ENCODE measurements at places on chromosomes 2 and 18. TPM values are rescaled to one million over a fixed set of nuclear protein-coding genes. Genes with fewer than 3 reads are reported as not detected.

- DNase-seq, result no peak
Measured at GRCh38 chr2:138632066-138632620, 130.6 kb downstream of the SPOPL start.

GRCh38 chr2:154394600-154394999 lies 303.9 kb upstream of the KCNJ3 start:
- no peak for DNase-seq

DTNA gene
- total RNA-seq, result 81.8 TPM

DNA sequence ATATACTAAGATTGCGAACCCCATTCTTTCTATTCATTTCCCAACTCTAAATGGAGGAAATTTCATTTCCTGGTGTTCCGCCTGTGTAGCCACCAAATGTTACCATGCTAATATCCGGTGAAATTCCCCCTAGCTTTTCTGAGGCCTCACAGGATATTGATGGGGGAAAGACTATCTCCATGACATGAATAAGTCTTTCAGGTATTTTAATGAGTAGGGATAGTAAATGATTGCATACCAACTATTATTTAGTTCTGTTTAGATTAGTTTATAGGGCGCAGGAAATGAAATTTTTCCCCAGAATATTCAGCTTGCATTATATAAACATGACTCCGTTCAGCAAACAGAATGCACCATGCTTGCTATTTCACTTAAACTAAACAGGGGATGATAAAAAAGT lies 55.4 kb downstream of the COL5A2 start:
- DNase-seq, result no peak

GRCh38 chr2:226802573-226802972 lies 3.0 kb upstream of the IRS1 start:
- no peak for DNase-seq

- DNase-seq, result no peak
Measured at GRCh38 chr2:224202281-224202865, 163.3 kb upstream of the SERPINE2 start.

GRCh38 chr2:109059474-109060165 lies 69.4 kb upstream of the SH3RF3 start:
- no peak for DNase-seq

GRCh38 chr2:17615147-17615546 lies 74.7 kb downstream of the VSNL1 start:
- DNase-seq, result no peak

GRCh38 chr18:2547477-2548087 lies 23.7 kb downstream of the METTL4 start:
- DNase-seq, result no peak

DNA sequence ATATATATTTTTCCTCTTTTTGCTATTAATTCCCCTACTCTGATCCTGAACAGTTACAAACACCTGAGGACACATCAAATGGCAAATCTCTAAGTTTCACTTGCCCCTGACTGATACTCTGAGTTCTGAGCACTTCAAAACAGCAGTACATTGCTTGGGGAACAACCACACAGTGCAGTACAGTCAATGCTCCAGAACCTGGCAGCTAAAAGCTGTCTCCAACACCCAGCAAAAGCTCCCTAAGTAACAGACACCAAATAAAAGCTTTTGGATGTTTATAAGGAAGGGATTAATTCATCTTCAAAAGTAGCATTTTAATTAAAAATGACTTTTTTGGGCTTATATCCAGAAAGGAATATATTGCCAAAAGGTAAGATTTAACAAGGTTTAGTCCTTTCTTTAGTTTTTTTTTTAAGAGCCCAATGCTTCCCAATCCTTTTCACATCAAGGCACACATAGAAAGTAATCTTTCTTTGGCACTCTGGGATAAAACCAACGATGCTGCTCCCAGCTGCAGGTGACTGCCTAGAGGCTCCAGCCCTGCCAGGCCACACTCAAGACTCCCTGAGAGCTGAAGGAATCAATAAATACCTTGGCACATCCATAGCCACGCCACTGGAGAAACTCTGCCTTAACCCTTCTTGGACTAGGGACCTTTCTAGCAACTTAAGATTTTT lies 164.9 kb upstream of the ZFP36L2 start:
- no peak for DNase-seq

DNA sequence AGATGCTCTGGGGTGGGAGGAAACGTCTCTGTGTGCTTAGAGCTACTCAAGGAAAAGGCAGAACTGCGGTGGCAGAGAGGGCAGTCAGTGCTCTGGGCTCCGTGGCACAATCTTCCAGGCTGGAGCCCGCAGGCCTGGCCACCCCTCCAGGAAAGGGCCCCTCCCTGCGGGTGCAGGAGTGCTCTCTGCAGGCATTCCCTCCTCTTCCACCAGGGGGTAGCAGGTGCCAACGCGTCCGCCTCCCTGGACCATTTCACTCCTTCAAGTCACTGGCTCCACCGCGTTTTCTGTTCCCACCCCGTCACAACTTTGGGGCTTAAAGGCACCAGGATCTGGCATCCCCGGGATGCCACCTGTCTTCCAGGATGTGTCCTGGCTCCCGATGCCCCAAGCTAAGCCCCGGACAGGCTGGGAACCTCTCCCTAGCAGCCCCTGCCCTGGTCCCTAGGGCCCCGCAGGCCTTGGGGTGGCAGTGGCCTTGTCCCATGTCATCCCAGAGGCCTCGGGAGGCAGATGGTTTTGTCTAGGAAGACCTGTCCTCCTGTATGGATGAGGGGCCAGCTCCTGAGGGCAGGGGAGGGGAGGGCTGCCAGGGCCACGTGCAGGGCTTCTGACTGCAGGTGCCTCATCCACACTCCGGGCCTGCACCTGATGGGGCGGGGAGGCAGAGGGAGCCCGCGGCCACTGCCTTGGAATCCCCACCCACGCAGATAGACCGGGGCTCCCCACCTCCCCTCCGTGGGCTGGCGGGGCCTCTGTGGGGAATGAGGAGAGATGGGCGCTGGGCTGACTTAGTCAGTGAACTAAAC lies 26.4 kb downstream of the KCNIP3 start:
- no peak for DNase-seq
